Spinal cord (tissue), 10 donors: ENCODE measurements at places on chromosomes 7 and 10. TPM values are rescaled to one million over a fixed set of nuclear protein-coding genes. Genes with fewer than 3 reads are reported as not detected.

DNA sequence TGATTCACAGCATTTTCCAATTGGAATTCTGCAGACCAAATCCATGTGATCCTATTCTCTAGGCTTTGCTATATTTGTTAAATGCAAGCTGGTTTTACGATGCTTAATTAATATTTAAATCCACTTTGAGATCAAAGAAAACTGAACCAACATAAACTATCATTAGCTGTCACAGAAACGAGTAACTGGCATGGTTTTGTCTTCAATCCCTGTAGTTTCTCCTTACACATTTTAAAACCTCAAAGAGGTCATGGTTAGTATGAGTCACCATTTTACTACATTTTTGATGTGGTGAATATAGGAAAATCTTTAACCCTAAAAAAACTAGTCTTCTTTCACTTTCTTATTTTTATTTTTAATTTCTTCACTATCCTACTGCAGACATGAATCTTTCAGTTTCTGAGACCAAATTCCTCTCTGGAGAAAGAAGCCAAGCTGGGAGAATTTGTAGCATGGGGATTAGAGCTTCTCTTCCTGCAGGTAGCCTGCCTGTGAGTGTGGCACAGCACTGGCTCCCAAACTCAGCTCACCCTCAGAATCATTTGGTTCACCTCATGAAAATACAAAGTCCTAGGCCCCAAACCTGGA lies 8.7 kb upstream of the LIPM start:
- no peak for DNase-seq

Gene KIF5B
- 133 TPM for total RNA-seq

Gene CBX3
- 172 TPM for total RNA-seq

Gene CNTNAP2
- 41.3 TPM for total RNA-seq

DNA sequence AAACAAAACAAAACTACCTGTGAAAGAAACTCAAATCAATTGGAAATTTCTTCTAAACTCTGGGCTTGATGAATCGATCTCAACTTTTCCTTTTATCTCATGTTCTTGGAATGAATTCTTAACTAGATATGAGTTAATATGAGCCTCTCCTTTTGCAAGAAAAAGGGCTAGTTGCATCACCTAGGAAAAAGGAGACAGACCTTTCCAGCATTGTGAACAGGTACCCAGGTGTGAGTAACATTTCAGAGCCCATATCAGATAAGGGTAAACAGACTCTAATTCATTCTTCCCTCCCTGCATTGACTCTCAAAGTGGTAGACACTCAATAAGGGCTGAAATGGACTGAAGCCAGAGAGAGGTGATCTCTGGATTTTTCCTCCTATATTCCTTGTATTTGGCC lies 103.8 kb upstream of the AGR3 start:
- DNase-seq, result no peak

Gene ATP6V1F
- total RNA-seq, result 82.8 TPM

Gene DKK1
- total RNA-seq, result 3.5 TPM

DNA sequence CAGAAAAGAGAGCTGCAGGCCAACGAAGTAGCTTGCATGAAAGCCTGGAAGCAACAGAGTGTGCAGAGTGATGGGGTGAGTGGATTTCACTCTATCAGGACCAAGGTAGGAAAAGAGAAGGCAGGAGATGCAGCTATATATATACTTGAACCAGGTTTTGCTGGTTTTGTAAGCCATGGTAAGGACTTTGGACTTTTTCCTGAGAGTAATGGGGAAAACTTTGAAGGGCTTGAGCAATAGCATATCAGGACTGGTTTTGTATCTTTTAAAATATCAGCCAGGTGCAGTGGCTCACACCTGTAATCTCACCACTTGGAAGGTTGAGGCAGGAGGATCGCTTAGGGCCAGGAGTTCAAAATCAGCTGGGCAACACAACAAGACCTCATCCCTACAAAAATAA lies 120.6 kb upstream of the NRP1 start:
- no peak for DNase-seq

Gene CUBN
- total RNA-seq, result 10.6 TPM
